ENCODE measurements at places on chromosomes 6 and 20.

GRCh38 chr6:71106276-71106675 lies 149.4 kb upstream of the B3GAT2 start:
- DNase-seq, result no peak

DNA sequence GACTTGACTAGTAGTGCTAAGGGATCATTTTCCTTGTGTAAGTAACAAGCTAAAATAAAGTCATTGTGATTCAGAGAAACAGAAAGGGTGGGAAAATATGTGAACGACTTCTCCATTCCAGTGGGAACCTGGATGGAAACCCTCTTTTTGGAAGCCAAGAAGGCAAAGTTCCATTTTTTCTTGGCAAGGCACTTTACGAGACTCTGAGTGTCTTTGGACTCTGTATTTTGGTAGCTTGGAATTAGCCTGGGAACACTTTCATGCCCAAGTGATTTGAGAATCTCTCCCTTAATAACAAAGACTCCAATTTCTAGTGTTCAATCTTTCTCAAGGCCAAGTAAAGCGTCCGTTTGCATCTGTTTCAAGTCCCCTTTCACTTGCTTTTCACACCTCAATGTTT lies 100.5 kb upstream of the SASH1 start:
- DNase-seq, result no peak

DNA sequence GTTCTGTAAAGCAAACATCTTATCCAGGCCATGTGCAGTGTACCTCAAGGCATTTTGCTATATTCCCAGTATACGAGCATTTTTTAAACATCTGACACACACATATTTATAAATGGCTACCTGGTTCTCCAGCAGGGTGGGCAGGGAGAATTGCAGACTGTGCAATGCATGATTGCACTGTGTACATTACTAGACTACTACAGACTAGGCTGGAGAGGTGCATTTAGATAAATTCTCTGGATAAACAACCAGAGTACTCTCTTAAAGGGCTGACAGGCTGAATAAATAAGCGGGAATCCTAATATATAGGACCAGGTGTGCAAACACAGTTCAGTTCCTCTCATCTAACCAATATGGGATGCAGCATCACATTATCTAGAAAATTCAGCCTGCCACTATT lies 428.3 kb upstream of the ARID1B start:
- DNase-seq, result no peak

GRCh38 chr20:41361757-41362747 lies 4.6 kb downstream of the EMILIN3 start:
- DNase-seq, result no peak

DNA sequence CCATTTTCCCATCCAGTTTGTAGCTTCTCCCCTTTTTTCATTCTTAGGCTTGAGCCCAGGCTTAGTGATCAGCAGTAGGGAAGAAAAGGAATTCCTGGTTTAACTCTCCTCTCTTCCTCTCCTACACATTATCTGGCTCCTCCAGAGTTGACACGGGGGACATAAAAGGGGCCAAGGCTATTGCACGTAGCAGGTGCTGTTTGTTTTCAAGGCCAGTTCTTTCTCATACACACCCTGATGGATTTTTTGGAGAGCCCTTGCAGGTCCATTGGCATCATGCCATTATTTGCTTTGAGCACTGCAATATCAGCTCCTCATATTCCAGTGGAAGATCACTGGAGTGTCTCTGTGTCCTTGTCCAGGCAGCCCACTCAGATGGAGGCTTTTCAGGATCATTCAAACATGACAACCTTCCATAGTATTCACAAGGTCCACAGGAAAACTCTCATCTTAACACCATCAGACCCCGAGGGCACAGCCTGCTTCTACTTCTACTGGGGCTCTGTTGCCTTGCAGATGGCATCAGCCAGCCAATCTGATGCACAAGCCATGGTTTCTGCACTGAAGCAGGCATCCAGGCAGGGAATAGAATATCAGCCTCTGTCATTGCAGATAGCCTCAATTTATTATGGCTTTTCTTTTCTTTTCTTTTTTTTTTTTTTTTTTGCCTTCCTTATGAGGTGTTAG lies 18.8 kb downstream of the PLCB4 start:
- DNase-seq, result peak; percentile 9

DNA sequence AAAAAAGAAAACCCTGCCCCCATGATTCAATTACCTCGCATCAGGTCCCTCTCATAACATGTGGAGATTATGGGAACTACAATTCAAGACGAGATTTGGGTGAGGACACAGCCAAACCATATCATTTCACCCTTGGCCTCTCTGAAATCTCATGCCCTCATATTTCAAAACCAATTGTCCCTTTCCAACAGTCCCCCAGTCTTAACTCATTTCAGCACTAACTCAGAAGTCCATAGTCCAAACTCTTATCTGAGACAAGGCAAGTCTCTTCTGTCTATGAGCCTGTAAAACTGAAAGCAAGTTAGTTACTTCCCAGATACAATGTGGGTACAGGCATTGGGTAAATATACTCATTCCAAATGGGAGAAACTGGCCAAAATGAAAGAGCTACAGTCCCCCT lies 536.1 kb downstream of the MEI4 start:
- no peak for DNase-seq

GRCh38 chr20:51961964-51962761 lies 159.8 kb upstream of the SALL4 start:
- DNase-seq, result no peak

DNA sequence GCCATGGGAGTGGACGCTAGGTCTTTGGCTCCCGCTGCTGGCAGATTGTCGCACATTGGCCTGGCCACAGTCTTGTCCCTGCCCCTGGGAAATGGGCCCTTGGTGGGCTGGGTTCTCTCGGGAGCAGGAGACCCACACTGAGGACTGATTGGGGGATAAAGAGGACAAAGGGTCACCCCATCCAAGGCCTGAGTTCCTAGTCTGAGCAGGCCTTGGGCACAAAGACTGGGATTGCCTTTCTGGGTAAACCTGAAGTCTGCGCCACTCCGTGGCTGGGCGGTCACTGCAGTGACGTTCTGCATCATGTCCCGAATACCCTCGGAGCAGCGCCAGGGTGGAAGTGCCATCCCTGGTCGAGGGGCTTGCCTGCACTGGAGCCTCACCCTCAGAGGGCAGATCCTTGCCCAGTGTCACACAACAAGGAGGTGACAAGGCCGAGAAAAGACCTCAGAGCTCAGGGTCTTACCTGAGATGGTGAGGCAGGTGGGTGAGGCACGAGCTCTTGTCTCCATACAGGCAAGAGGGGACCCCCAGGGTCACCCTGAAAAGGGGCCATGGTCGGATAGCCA lies 36.1 kb upstream of the ZBP1 start:
- DNase-seq, result no peak

GRCh38 chr20:22423190-22423832 lies 161.1 kb downstream of the FOXA2 start:
- DNase-seq, result no peak

DNA sequence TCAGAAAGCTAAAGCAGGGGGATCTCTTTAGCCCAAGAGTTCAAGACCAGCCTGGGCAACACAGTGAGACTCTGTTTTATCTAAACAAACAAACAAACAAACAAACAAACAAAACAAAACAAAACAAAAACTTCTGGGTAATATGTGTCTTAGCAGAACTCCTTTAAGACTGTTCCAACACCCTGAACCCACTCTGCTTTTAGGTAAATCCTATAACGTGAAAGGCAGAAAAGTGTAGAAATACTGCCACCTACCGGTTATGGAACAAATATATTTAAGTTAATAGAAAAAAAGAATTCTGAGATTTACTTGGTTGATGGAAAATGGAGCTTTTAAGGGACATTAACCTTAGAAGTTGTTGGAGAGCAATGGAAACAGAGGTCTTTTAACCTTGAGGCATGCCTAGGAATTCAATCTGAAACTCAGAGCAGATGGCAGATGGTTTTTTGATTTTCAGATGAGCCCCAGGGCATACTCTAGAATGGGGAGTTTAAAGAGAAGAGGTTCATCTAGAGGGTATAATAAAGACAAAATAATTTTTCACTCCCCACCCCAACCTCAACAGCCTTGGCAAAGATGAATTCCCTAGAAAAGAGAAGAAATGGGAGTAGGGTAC lies 38.5 kb downstream of the SOD2 start:
- peak; percentile 76 for DNase-seq

DNA sequence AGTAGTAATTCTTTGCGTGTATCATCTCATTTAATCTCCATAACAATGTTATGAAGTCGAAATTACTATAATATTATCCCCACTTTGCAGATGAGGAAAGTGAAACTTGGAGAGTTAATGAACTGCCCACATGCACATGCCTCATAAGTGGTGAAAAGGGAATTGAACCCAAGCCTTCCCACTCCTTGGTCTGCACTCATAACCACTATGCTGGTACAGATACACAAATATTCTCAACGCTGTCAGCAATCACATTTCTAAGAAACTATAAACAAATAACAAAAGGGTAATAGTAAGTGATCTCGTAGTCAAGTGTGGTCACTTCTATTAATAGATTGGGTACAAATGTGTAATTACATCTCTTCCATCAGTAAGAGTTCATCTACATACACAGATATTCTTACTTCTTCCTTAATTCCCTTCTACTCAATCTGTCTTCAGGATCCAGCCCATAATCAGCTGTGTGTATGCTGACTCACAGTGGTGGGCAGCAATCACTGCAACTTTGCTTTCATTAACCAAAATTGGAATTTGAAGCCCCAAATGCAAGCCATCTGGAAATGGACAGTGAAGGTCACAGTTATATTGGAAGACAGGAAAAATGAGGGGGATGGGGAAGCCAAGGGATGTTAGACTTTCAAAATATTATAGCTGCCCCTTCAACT lies 6.6 kb downstream of the PRSS35 start:
- DNase-seq, result peak; percentile 27

- peak; percentile 97 for DNase-seq
Observed at GRCh38 chr6:1609648-1610496, at the start of gene FOXC1. Gene FOXC1 (plus strand): TSS chr6:1609915. CDS start chr6:1610446, 531 bp downstream.

DNA sequence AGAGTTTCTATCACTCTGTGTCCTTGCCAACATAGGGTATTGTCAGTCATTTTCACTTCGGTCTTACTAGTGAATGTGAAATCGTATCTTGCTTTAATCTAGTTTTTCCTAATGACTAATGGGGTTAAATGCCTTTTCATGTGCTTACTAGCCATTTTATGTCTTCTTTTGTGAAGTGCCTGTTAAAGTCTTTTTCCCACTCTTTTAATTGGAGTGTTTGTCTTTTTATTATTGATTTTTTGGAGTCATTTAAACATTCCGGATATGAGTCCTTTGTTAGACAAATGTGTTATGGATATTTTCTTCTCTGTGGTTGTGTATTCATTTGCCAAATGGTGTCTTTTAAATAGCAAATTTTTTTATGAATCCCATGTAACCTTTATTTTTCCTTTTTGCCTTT lies 194.6 kb downstream of the CDH26 start:
- DNase-seq, result no peak

GRCh38 chr6:34200340-34200971 lies 36.2 kb upstream of the HMGA1 start:
- DNase-seq, result peak; percentile 9

GRCh38 chr6:32187009-32187709 lies 2.8 kb downstream of the PBX2 start:
- DNase-seq, result no peak

DNA sequence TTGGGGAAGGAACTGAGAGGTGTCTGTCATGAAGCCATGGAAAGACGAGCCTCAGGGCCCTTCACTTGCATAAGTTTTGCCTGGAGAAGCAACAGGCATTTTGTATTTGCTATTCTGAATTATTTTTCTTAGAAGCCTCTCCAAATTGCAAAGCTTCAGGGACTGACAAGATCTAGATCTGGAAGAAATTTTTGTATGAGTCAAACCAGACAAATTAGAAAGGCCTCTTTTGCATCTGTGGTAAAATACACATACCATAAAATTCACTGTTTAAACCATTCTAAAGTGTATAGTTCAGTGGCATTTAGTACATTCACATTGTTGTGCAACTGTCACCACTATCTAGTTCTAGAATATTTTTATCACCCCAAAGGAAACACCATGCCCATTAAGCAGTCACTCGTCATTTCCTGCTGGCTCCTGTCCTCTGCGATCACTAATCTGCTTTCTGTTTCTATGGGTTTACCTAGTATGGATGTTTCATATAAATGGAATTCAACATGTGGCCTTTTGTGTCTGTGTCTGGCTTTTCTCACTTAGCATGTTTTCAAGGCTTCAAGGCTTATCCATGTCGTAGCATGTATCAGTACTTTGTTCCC lies 269.1 kb downstream of the PHF3 start:
- DNase-seq, result peak; percentile 53

DNA sequence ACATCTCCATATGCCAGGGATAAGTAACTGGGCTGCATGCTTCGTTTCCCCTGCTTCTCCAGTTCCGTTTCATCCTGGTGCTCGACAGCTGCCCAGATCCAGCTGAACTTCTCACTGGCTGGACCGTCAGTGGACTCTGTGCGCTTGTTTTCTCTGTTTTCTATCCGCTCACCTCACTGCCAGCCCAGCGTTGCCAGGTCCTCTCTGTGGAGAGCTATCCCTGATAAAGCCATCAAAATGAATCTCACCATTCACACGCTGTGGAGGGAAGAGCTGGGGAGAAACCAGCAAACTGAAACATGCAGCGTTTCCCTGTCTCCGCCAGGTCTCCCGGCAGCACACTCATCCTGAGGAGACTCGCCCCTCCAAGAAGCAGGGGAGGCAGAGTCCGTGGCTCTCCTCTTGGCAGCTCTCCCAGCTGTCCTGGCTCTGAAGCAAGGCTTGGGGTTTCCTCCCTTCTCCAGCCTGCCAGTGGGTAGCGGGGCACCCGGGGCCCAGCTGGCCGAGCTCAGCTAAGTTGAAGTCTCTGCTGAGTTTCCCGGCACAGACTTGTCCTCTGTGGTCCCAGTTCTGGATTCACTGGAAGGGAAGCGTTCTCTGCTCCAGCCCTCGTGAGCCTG lies 160.9 kb downstream of the DTNBP1 start:
- peak; percentile 27 for DNase-seq

GRCh38 chr6:53216301-53216700 lies 67.7 kb upstream of the GCM1 start:
- DNase-seq, result no peak

DNA sequence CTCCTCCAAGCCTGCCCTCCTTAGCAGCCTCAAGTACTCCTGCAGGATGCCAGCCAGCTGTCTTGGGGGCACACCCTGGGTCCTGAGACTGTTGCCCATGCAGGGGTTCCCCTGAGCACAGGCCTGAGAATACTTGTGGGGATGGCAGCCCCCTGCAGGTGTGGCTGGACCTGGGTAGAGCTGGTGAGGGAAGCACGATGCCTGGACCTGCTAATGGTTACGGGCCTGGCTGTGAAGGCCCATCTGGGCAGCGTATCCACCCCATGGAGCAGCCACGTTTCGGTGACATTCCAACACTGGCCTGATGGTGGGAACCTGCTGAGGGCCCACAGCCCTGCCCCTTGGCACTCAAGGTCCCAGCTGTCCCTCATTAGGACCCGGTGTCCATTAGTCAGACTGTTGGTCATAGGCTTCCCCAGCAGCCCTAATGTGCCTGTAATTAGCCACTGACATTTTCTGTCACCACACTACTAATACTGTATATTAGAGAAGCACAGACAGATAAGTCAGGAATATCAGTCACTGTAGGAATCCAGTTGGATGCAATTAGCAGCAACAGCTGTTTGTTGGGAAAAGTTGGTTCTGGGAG lies 20.3 kb downstream of the CCDC167 start:
- DNase-seq, result no peak

GRCh38 chr6:25107218-25107617 lies 171.5 kb upstream of the RIPOR2 start:
- no peak for DNase-seq

DNA sequence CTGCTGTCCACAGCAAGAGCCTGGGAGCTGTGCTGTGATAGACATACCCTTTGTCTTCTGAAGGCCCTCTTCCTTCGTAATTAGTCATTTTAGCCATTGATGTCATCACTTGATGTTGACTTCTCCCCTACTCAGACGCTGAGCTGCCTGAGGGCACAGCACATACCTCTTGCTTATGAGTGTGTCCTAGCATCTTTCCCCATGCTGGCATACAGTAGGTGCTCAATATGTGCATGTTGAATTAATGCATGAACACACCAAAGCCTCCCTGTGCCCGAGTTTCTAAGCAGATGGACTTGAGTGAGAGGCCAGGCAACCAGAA lies 35.8 kb upstream of the FAM83D start:
- peak; percentile 43 for DNase-seq

All from PC-3 (cell line).